ENCODE measurements at places on chromosomes 3 and 15. TPM values are rescaled to one million over a fixed set of nuclear protein-coding genes. Genes with fewer than 3 reads are reported as not detected.

GRCh38 chr3:61333192-61333961 is 82.1 kb upstream of the FHIT start:
- DNase-seq: no peak

GRCh38 chr3:195080571-195081151 is 190.3 kb downstream of the XXYLT1 start:
- DNase-seq: no peak

- DNase-seq: no peak
Measured at GRCh38 chr3:142875583-142876207, 13.2 kb downstream of the PCOLCE2 start.

DNA sequence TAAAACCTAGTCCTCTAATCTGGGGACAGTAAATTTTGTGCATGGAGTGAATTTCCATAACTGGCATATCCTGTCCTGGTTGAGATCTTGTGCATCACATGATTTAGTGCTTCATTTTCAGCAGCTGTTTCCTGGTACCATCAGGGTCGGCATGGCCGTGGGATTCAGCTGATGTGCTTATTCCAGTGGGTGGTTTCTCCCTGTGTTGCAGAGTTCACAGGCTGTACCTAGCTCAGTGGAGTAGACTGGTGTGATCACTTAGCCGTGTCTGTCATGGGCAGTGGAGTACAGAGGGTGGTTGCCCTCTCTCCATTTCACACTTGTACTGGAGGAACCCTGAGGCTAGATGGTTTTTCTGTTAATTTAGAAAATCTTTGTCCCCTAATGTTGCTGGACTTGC is 228.5 kb downstream of the PTPRG start:
- DNase-seq: no peak

- DNase-seq: no peak
Measured at GRCh38 chr3:72756900-72757299, 91.3 kb downstream of the SHQ1 start.

- DNase-seq: no peak
Measured at GRCh38 chr15:52710050-52710707, 31.0 kb upstream of the ATOSA start.

DNA sequence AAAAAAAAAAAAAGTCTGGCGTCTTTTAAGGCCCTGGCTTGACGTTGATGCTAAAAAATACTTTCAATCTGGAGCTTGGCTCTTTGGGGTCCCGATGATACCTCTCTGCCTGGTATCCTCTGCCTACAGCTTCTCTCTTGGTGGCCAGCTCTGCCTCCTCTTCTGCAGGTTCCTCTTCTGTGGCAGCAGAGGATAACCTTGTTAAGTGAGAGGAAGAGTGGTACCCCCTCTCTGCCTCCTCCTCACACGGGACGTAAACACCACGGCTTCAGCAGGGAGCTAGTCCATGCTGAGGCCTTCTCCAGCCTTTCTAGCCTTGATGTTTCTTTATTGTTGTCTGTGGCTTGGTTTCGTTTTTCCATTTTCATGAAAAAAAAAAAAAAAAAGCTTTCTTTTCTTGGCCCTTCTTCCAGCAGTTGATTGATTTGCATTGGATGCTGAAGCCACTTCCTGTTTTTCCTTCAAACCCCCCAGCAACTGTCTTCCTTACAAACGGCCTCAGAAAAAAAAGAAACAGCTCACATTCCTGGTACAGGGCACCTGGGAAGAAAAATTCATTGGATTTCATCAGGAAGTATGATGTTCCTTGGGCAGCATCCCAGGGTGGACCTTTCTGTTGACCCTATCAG is 59.7 kb downstream of the RORA start:
- no peak for DNase-seq

The CRABP1 gene
- 13.9 TPM for total RNA-seq

The ROBO1 gene
- 296 TPM for total RNA-seq

Measured in frontal cortex (tissue), 4 donors.